ENCODE measurements at places on chromosomes 6 and 20.

DNA sequence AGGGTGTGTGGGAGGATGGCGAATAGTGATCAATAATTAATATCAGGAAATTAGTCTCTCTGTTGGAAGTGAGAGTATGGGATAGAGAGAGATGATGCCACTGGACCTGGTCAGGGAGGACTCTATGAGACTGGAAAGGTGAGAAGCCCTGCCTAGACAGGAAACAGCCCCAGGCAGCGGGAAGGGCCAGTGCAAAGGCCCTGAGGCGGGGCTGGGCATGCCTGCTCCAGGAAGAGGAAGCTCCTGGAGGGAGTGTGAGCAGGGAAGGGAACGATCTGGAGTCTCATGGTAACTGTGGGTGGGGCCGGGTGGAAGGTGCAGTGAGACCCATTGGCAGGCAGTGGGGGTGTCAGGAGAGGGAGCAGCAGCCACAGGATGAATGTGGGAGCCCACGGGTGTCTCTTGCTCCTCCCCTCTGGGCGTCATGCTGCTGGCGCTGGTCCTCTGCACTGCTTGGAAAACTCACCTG, 1.8 kb upstream of the CST3 start:
- DNase-seq = no peak

GRCh38 chr6:150906641-150907326, 41.3 kb downstream of the MTHFD1L start:
- DNase-seq = no peak

- DNase-seq = no peak
These were observed 16.7 kb downstream of the COL11A2 start for GRCh38 chr6:33175436-33176069.

- DNase-seq = no peak
These were observed 67.9 kb downstream of the KIF13A start for GRCh38 chr6:17919496-17919895.

DNA sequence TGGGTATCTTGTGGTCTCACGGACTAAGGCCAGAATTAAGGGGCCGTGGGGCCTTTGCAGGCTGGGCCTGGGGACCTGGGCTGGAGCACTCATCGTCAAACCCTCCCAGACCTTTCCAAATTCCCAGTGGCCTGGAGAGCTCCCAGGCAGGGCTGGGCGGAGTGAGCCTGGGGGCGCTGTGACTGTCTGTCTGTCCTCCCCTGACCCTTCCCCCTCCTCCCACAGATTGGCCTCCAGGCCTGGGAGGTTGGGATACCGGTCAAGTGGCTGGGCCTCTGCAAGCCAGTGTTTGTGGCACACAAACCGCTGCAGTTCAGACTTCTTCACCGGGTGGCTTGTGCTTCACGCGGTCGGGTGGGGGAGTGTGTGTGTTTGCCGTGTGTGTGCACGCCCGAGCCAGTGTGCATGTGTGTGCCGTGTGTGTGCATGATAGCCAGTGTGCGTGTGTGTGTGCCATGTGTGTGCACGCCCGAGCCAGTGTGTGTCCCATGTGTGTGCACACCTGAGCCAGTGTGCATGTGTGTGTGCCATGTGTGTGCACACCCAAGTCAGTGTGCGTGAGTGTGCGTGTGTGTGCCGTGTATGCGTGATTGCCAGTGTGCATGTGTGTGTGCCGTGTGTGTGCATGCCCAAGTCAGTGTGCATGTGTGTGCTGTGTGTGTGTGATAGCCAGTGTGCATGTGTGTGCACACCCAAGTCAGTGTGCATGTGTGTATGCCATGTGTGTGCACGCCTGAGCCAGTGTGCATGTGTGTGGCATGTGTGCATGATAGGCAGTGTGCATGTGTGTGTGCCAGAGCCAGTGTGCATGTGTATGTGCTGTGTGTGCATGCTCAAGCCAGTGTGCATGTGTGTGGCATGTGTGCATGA, 6.3 kb downstream of the RBBP8NL start:
- DNase-seq = no peak

DNA sequence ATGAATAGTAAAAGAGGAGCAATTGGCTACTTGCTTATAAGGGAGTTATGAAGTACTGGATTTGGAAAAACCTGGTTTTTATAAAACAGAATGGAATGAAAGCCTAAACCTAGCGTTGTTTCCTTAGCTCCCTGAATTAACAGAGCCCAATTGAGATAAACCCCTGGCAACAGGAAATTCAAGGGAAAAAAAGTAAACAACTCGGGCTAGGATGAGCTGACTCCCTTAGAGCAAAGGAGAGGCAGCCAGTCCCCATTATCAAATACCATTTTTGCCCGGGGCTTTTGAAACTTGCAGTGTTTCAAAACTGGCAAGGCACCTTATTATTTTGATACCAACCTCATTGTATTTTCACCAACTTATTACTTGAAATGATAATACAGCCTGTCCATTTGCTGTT, 587.5 kb downstream of the CD109 start:
- no peak for DNase-seq

GRCh38 chr6:80456724-80457438, 350.4 kb downstream of the BCKDHB start:
- DNase-seq = no peak

GRCh38 chr6:158861686-158862381, 42.7 kb upstream of the EZR start:
- DNase-seq = no peak

- DNase-seq = no peak
These were observed 100.8 kb upstream of the PREP start for GRCh38 chr6:105503641-105504040.
